ENCODE measurements at places on chromosomes 1 and 21.

DNA sequence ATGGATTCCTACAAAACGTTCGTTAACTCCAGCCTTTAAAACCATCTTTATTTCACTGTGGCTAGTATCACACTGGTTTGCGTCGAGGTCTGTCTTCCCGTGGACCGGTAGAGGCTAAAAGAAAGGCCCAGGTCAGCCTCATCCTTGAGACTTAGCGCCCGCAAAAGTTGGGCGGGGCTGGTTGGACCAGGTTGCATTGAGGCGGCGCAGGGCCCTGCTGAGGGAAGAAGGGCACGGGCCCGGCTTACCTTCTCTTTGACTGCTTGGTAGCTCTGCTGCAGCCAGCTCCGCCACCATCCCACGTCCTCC lies 455 bp downstream of the BSDC1 start:
- DNase-seq = no peak

DNA sequence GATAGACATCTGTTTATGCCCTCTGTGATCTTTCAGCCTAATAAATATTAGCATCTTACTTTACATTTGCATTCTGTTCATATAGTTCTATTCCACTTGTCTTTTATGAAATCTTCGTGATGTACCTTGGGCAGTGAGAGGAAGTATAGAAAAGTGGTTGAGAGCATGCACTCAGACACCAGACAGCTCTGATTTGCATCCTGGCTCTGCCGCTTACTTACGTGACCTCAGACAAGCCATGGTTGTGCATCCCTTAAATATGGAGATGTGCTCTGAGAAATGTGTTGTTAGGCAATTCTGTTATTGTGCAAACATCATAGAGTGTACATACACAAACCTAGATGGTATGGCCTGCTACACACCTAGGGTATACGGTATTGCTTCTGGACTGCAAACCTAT lies 22.9 kb downstream of the OVGP1 start:
- DNase-seq = no peak

DNA sequence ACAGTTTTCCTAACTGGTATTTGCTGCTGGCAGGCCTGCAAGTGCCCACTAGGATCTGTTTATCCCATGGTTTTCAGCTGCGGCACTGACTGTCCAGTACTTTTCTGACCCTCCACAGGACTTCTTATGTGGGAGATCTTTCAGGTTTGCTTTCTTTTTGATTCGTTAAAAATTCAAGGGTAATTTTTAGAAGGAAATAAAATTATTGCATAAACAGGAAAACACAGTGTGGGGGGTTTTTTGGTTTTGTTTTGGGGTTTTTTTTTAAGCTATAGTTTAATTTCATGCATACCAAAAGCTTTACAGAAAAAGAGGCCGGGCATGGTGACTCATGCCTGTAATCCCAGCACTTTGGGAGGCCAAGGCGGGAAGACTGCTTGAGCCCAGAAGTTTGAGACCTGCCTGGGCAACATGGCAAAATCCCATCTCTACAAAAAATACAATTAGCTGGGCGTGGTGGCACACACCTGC lies 3.6 kb downstream of the NIBAN1 start:
- no peak for DNase-seq

DNA sequence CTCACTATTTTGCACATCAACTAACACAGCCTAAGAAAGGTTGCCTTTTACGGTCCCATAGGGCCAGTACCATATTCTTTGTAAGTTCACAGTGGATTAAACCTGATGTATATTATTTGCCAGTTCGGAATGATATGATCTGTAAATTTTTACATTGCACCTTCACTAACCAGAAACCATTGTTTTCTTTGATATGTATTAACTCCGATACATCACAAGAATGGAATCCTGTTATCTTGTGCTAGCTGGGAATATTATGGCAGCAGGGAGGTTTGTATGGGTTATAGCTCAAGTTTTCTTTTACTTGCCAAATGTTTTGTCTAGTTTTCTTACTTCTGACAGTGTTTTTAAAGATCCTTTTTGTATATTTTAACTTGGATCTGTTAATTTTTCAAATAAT lies 51.4 kb upstream of the S1PR1 start:
- no peak for DNase-seq

DNA sequence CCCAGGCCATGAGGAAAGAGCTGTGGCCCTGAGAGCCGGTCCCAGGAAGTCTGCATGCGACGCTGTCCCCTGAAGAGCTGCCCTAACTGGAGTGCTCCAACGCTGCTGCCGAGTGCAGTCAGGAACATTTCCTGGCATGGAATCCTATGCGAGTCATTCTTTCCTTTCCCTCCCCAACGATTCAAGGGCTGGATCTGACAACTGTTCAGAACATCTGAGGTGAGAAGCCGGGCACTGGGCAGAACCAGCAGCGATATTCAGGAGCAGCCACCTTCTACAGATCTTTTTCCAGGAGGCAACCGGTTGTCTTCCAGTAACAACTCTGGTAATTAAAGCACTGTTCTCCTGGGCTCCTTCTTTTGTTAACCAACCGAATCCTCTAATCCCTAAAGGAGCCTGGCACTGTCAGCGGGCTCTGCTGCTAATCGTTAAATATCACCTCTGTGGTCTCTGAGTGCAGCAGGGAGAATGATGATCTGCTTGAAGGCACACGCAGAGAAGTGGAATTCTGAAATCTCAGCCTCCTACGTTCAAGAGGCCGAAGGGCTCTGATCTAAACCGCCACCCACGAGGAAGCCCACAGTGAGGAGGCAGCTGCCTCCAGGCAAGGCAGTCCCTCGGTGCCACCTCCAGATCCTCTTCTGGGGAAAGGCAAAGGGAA lies 55.8 kb downstream of the SLC45A1 start:
- no peak for DNase-seq

- no peak for DNase-seq
These were observed 9.6 kb downstream of the FCRL5 start for GRCh38 chr1:157542676-157543075.

DNA sequence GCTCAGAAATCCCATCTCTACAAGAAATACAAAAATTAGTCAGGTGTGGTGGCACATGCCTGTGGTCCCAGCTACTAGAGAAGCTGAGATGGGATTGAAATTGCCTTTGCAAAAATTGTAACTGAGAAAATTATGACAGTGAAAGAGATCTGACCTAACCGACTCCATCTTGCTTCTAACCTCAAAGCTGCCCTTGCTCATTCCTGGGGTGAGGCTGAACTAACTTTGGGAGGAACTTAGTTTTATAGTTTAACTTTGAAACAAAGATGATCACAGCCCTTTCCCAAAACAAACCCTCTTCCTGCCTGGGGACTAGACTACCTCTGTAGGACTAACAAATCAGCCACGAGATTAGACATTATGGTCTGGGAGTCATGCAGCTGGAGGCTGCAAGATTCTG lies 33.8 kb upstream of the ERO1B start:
- DNase-seq = no peak

GRCh38 chr1:172404121-172404520 lies 16.4 kb upstream of the C1orf105 start:
- no peak for DNase-seq

DNA sequence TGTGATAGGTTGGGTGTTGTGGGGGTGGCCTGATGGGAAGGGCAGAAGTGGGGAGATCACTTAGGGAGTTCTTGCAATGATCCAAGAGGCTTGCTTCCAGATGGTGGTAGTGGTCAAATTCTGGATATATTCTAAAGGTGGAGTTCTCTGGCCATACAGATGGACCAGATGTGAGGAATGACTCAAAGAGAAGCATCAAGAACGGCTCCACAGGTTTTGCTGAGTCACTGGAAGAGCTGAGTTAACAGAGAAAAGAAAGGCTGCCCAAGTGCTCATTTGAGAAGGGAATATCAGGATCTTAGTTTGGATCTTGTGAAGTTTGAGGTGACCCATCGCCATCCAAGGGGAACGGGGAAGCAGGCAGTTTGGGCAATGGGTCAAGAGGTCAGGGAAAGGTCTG lies 192.9 kb upstream of the GALNT2 start:
- DNase-seq = no peak

- DNase-seq = no peak
These were observed 53.6 kb downstream of the IRF2BP2 start for GRCh38 chr1:234556245-234556943.
